WTC11 (cell line): ENCODE measurements at places on chromosomes 5 and 9.

DNA sequence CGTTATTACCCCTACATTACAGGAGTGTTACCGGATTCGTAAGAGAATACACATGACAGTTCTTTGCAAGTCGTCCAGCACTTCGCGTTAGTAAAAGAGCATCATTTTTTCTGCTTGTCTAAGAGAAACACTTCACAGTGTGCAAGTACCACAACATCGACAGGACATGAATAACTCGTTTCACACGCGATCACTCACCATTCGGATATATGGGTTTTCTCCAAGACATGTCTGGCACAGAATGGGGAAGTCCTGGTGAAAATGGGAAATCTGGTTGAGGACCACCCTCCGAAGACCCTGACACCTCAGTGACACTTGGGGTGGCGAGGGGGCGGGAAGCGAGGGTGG, 642 bp downstream of the RBM22 start:
- no peak for DNase-seq

- DNase-seq: no peak
Observed at GRCh38 chr9:75983319-75984045, 93.0 kb downstream of the PCSK5 start.

GRCh38 chr9:133990366-133991213, 1.5 kb downstream of the VAV2 start:
- DNase-seq: peak; percentile 29

DNA sequence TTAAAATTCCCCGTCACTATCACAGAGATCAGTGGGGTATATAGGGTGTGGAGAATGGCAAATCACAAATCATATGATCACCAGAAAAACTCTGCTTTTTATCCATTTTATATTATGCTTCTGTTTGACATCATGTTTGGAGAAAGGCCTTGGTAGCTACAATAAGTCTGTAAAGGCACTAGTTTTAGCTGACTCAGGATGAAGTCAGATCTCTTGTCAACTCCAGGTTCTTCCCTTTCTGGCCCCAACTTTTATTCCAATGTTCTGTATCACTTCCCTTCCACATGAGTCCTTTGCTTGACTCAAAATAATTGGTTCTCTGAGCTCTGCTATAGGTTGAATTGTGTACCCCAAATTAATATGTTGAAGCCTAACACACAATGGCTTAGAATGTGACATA, 484.9 kb downstream of the PTPRD start:
- no peak for DNase-seq

GRCh38 chr5:124333298-124333979, 413.0 kb downstream of the ZNF608 start:
- DNase-seq: no peak

DNA sequence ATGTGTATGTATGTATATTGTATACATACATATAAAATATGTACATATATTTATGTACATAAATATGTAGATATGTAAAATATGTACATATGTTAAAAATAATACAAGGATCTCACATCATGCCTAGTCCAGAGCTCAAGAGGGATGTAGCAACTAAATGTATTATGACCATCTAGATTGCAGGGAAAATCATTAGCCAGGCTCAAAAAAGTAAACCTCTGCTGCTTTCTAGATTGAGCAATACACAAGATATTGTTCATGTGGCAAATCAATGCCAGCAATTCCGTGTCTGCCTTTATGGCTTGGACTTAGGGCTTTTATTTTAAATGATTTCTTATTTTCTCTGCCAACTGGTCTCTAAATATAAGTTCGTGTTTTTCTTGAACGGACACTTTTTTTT, 65.2 kb downstream of the RAI14 start:
- no peak for DNase-seq

GRCh38 chr5:145931718-145932117, 4.7 kb upstream of the SH3RF2 start:
- DNase-seq: no peak

GRCh38 chr5:110478895-110479294, 247.6 kb downstream of the TMEM232 start:
- DNase-seq: no peak

- no peak for DNase-seq
Observed at GRCh38 chr5:32357658-32358057, 44.9 kb upstream of the MTMR12 start.

GRCh38 chr5:125310749-125311148, 564.3 kb upstream of the ZNF608 start:
- no peak for DNase-seq

DNA sequence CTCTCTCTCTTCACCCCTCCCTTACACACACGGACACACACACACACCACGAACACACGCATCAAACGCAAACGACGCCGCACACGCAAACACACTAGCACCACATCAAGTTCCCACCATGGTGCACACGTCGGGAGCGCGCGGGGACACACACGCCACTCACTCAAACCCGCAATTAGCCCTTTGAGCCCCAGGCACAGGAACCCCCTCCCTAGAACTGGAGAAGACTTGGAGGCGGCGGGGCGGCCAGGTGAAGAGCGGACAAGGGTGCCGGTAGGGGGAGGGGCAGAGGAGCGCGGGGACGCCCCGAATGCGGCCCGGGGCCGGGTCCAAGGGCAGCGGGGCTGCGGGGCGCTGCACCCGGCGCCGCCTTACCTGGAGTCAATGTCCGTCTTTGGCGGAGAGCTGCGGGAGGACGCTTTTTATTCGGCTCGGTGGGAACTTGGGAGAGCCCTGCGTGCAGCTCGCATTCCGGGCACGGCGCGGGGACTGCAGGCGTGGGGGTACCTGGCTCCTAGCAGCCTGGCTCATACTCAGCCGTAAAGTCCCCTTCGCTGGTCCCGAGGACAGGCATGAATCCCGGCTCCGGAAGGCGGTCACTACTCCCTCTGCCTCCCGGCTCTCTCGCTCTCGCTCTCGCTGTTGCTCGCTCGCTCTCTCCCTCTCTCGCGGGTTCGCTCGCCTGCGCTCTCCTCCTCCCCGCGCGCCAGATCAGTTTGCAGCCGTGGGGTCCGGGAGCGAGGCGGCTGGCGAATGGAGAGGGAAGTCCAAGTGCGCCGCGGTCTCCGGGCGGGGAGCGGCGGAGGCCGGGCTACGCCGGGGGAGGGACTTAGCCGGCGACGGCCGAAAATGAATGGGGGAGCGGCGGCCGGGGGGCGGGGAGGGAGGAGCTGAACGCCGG, at the start of gene BRINP1:
Gene BRINP1, minus strand, starts transcription at position 755 of the 901 bp plus-strand sequence. CDS start 56,080 bp downstream, outside the sequence.
- DNase-seq: peak; percentile 77

DNA sequence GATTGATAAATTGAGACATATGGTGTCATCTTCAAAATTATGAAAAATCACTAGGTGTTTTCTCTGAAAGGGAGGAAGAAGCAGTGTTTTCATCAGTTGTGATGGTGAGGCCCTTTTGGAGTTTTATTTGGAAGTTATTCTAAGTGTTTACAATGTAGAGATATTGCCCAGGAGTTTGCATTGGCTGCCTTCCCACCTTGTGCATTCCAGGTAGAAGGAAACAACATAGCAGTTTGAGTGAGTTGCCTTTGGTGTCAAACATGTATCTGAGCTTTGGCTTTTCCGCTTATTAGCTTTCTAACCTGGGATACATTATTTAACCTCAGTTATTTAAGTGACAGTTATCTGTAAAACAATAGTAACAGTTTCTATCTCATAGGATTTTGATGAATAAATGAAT, 122.5 kb downstream of the SCAMP1 start:
- DNase-seq: no peak

GRCh38 chr5:149028984-149029383, 33.9 kb downstream of the SH3TC2 start:
- no peak for DNase-seq

- no peak for DNase-seq
Observed at GRCh38 chr5:41154491-41154890, 58.8 kb downstream of the C6 start.

- no peak for DNase-seq
Observed at GRCh38 chr9:133592731-133593409, 16.3 kb downstream of the FAM163B start.

GRCh38 chr9:134175808-134176598, 11.6 kb upstream of the RNU6ATAC start:
- DNase-seq: no peak

GRCh38 chr9:32776201-32776600, 7.1 kb upstream of the TMEM215 start:
- DNase-seq: no peak

GRCh38 chr5:886716-887325, 5.8 kb downstream of the BRD9 start:
- DNase-seq: no peak

DNA sequence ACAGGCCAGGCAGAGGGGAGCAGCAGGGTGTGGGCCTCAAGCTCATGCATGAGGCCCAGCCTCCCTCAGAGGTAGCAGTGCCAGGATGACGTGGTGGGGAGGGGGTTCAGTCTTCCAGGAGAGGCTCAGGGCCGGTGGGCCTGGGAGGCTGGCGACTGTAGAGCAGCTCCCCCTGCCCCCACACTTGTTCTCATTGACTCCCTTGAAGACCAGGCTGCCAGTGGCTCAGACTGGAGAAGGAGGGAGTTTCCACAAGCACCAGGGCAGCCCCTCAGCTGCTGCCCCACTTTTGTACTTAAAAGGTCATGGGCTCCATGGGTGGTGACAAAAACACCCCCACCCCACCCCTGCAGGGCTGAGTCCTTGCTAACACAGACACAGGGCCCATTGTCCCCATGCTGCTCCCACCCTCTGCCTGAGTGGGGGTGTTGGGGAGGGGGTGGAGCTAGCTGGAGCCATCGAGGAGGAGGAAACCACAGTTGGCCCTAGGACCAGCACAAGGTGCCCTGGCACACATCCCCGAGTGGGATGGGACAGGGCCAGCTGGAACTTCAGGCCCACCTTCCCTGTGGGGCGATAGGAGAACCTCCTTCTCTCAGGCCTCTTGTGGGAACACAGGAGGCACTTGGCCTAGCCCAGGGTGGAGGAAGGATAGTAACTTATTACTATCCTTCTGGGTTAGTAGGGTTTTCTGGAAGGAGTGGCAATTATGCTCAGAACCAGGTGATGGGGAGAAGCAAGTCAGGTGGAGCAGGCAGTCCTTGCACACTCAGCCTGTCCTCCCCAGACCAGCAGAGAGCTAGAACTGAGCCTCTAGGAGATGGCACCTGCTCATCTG, 10.7 kb downstream of the PDLIM4 start:
- no peak for DNase-seq

- DNase-seq: no peak
Observed at GRCh38 chr9:6938447-6938846, 180.7 kb downstream of the KDM4C start.

- no peak for DNase-seq
Observed at GRCh38 chr5:64514612-64515011, 8.8 kb downstream of the RGS7BP start.

DNA sequence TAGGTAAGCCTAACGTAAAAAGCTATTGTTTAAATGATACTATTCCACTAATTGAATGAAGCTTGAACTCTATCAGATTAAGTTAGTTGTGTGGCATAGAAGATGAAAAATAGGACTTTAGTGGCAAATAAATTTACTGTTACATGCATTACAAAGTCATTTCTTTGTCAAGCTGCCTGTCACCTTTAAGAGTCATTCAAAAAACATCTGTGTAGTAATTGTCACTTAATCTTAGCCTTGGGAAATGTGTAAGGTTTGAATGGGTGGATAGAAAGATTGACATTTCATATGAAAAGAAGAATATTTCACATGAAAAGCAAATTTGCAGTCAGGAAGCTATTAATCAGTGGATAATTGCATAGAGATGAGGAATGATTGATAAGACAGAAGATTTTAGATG, 473.5 kb downstream of the DNAH5 start:
- DNase-seq: no peak

DNA sequence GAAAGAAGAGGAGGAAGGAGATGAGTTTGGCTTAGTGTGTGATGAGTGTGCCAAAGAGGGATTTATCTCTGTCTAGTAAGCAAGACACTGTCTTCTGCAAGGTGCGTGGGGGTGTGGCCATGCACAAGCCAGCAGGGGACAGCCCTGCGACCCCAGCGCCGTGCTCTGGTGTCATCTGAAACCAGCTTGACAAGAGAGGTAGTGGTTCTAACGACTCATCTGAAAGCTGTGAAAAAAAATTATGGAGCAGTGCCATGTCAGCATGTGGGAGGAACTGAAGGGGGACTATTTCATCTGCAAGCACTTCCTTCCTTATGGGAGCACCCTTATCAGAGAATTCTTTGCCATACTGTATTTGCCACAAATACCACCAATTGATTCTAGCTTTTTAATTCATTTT, 398.6 kb downstream of the PSAT1 start:
- no peak for DNase-seq

DNA sequence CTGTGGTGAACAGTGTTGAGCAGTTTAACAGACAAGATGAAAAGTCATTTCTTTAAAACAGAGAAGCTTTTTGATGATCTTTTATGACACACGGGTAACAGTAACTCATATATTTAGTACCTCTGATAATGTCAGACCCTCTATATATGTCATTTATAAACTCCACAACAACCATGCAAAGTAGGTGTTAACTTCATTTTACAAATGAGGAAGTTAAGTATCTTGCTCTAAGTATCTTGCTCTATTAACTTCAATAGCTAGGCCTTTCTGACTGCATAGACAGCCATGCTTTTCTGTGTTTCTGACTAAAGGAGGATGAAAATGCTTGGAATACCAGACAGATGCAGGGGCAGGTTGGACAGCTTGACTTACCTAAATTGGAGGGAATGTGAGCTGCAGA, 1.8 kb downstream of the NUDT2 start:
- no peak for DNase-seq

DNA sequence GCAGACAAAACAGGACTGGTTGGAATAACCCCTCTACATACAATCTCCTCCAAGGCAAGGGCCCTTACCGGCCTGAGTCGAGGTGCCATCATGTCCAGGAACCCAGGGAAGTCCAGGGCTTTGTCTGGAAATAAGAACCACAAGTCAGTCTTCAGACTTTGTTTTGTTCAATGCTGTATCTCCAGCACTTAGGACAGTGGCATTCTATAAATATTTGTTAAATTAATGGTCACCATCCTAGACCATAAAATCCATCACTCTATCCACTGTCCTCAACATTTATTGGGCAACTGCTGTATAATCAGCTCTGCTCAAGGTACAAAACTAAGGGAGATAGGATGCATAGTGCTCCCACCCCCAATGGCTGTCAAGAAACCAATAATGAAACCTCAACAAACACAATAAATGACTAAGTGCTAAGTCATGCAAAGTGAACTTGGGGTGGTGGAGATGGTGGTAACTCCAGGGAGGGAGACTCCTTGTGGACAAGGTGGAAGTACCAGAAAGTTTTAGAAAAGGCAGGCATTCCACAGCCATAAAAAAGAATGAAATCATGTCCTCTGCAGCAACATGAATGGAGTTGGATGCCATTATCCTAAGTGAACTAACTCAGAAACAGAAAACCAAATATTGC, 5.0 kb downstream of the RELL2 start:
- DNase-seq: no peak

DNA sequence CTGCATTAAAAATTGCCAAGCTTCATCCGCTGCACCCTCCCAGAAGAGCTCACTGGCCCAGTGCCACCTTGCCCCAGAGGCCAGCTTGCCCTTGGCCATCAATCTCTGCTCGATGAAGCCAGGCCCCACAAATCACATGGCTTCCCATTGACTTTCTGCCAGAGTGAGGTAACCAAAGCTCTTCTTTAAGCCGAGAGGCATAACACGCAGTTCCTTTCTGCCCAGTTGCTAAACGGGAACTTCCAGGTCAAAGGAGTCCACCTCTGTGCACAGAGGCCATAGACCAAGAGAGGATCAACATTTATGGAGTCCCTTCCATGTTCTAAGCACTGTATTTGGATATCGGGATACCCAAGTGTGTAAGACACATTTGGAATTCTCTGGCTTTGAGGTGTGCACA, 208.8 kb downstream of the KIF4B start:
- no peak for DNase-seq
